ENCODE measurements at places on chromosomes 3 and 15. TPM values are rescaled to one million over a fixed set of nuclear protein-coding genes. Genes with fewer than 3 reads are reported as not detected.

TMEM40 gene
- not detected for total RNA-seq

GRCh38 chr15:89071471-89071870 lies 16.8 kb upstream of the ABHD2 start:
- DNase-seq, result no peak

DNA sequence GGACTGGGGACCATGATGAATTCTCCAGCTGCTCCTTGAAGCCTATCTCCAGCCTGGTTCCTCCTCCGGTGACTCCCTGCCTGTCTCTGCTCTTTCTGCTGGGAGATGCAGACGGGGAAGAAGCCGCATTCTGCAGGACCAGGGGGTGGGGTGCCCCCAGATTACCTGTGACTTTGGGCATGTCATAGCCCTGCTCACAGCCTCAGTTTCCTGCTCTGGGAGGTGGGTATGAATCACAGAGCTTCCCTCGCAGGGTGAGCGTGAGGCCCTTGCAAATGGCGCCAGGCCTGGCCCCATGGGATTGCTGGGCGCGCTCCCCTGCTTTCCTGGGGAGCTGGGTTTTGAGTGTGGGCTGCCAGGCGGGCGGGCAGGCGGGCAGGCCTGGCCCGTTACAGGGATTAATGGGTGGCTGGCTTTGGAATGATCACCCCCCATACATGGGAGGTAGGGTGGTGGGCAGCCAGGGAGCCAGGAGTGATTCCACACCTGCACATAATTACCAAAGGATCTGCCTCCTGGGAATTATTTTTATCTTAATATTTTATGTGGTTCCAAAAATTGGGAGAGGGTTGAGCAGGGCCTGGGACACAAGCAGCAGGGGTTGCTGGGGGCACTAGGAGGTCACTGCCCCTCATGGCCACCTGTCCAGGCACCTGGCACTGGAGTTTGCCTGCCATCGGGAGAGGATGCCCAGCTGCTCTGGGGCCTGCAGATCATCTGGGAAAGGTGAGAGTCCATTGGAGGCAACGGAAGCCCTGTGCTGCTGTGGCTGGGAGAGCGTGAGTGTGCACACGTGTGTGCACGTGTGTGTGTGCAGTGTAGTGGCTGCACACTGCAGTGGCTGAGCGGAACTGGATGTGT lies 106.8 kb downstream of the WNT7A start:
- peak; percentile 55 for DNase-seq

DNA sequence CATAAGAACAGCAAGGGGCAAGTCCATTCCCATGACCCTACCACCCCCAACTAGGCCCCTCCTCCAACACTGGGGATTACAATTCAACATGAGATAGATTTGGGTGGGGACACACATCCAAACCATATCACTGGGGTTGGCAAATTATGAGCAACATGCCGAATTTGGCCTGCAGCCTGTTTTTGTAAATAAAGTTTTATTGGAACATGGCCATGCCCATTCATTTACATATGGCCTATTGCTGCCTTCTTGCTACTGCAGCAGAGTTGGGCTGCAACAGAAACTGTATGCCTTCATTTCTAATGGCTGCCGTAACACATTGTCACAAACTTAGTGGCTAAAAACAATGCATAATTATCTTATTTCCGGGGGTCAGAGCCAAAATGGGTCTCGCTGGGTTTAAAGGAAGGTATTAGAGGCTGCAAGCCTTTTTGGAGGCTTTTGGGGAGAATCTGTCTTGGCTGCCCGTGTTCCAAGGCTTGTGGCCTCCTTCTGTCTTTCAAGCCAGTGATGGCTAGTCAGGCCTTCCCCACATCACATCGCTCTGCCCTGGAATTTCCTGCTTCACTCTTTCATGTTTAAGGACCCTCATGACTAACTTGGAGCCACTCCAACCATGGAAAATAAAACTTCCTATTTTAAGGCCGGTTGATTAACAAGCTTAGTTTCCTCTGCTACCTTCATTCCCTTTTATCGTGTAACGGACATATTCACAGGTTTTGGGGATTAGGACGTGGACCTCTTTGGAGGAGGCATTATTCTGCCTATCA lies 428.5 kb upstream of the PROK2 start:
- no peak for DNase-seq

GRCh38 chr3:128504533-128504915 lies 11.5 kb upstream of the GATA2 start:
- no peak for DNase-seq

DNA sequence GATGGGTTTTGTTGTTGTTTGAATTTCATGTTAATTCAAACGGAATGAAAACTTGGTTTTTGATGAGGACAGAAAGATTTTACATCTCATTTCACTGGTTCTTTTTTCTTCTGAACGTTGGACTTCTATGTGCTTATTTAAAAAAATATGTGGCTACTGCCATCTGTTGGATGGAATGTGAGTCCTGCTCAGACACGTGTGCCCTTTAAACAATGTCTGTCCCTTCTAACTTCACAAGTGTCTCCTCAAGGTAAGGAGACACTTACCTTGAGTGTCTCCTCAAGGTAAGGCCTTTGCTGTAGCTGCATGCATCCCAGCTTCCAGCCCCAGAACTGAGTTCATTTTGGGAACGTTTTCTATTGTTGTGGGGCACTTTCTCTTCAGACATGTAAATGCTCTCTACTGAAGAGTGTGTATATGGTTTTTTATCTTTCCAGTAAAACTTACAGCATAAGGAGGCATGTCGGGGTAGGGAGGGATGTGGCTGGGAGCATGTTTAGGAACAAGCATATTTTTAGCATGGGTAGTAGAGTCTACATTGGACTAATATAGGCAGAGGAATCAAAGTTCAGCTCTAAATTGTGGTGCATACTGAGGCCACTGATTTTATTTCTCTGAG lies 63.1 kb upstream of the UBE3A start:
- DNase-seq, result no peak

- DNase-seq, result no peak
These were observed 353.0 kb downstream of the ROBO1 start for GRCh38 chr3:79414806-79415205.

DNA sequence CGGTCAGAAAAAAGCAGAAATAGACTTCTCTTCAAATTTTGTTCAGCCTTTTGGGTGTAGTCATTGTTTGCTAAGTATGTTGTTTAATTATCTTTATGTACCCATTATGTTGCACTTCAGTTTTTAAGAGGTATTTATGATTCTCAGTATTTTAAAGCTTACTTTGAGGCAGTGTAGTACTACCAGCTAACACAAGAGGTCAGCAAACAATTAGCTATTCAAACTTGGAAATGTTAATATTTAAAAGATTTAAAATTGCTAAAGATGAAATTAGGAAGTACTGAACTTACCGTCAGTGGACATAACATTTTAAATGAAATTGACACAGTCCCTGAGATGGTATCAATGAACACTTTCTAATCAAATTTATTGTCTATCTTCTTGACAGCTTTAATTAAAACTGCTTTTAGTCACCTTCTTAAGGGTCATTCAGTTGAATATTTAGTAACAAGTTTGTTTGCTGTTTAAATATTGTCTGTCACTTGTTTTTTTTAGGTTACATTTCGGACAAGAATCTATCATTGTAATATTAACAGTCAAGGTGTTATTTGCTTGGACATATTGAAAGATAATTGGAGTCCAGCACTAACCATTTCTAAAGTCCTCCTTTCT lies 28.1 kb downstream of the NKIRAS1 start:
- no peak for DNase-seq

GRCh38 chr3:67509471-67510075 lies 144.8 kb downstream of the SUCLG2 start:
- peak; percentile 39 for DNase-seq

DNA sequence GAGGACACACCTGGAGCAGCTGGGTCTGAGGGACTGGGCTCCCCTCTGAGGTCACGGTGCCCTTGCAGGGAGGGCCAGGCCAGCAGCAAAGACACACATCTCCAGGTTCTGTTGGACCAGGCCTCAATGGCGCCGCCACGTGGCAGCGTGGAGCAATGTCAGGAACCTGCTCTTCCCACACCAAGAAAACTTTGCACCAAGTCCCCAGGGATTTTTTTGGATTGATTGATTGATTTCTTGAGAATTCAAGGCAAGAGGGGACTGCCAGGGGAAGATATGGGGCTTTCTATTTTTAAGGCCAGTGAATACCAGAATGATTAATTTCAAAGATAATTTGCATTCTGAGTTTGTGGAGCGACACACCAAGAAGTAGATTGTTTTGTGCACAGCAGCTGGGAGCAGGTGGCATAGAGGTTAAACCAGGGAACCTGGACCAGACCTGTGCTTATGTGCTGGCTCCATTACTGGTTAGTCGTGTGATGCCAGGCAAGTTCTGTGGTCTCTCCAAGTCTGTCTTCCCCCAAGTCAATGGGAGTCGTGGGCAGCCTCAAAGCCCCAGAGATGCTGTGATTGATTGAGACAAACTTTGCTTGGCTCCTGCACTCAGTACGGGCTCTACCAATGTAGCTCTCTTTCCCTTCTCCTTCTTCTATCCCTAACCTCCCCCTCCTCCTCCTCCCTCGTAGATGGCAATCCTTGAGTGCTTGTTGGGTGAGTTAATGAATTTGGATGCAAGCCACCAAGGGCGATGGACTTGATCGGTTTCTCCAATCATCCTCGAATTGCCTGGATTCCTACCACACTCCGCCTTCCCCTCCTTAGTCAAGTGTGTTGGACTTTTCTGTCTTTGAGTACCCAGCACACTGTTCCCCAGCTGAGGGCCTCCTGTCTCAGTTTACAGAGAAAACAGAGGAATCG lies 96.2 kb upstream of the TRPM1 start:
- DNase-seq, result peak; percentile 87
